Mononuclear cell (primary cell): ENCODE measurements at places on chromosomes 5 and 9. TPM values are rescaled to one million over a fixed set of nuclear protein-coding genes. Genes with fewer than 3 reads are reported as not detected.

The QRFP gene
- not detected for total RNA-seq

The TMEM174 gene
- not detected for total RNA-seq

The TSLP gene
- total RNA-seq: 0.21 TPM

The PCDHGA7 gene
- total RNA-seq: 0.42 TPM

The PCDHGB1 gene
- not detected for total RNA-seq

The CCNO gene
- not detected for total RNA-seq

The MAST4 gene
- 8.4 TPM for total RNA-seq

The PDLIM4 gene
- not detected for total RNA-seq

The OR1Q1 gene
- total RNA-seq: not detected

The SPEF2 gene
- total RNA-seq: 2.9 TPM

The KLF4 gene
- total RNA-seq: 61.5 TPM

The IDNK gene
- 5.2 TPM for total RNA-seq

The PCDHGA5 gene
- total RNA-seq: 0.21 TPM

The KCNV2 gene
- not detected for total RNA-seq

The GPR21 gene
- 3.1 TPM for total RNA-seq

The MARCOL gene
- total RNA-seq: not detected

The IFNA10 gene
- not detected for total RNA-seq

The TRIM14 gene
- 16.4 TPM for total RNA-seq
